ENCODE measurements at places on chromosomes 11 and 22.
A peak's percentile ranks its signal among the peaks of the same experiment; 100 is the strongest.

DNA sequence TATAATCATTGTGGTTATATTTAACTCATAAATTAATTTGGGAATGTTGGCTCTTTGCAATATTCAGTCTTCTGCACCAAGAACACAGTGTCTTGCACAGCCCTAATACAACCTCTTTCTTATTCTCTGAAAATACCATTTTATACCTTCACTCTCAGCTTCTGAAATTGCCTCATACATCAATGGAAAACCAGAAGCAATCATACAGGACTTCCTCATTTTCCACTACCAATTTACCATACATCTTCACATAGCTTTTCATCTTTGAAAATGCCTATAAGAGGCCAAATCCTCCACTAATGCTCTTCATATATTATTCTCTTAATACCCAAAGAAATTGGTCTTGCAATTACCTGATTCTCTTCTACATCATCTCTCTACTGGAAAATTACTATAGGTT is 4.3 kb upstream of the OR2AG1 start:
- DNase-seq = peak; percentile 36

DNA sequence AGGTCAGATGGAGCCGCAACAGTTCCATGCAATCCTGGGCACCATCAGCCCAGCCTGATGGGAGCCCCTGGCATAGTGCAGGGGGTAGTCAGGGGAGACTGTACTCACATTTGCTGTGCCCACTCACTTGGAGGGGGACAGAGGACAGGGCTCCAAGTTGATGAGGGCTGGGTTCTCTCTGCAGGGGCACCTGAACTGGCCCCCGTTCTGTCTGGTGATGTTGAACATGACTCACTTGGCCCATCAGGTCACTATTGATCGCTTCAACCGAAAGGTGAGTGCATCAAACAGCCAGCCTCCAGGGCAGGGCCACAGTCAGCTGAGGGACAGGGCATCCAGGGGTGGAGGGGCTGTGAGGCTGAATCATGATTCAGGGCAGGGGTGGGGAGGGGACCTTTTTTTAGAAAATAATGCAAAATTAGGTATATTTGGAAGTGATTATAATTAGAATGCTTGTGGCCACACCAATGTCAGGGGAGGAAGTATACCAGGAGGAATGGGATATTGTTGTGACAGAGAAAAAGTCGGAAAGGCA is 66.4 kb downstream of the OTOG start:
- DNase-seq = no peak

- no peak for DNase-seq
Measured at GRCh38 chr22:35457729-35458546, 58.0 kb downstream of the MCM5 start.

DNA sequence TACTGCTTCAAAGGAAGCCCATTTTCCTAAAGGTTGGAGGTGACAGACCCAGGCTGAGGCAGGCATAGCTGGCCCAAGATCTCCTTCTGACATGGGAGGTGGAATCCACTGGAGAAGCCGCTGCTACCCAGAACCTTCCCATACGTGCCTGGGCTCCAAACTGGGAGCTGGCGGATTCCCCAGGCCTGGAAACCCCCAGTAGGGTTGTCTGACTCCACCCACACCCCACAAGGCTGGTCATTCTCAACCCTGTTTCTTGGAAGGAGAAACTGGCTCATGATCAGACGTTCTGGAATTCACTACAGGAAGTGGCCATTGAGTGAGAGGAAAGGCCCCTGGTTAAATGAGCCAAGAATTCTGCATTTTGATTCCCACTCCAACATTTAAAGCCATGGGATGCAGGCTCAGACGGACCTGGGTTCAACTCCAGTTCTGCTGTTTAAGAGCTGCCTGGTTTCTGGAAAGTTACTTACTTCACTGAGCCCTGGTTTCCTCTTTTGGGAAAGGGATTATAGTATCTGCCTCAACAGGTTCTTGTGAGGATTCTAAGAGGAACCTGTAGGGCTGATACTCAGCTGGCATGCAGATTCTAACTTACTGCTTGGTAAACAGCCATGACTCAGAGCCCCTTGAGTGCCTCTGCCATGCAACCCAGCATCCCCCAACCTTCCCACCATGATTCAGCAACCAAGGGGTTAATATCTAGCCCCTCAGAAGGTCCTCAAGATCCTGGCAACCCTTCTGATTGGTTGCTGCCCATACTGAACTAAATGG is 19.4 kb upstream of the TSKU start:
- DNase-seq = peak; percentile 50

DNA sequence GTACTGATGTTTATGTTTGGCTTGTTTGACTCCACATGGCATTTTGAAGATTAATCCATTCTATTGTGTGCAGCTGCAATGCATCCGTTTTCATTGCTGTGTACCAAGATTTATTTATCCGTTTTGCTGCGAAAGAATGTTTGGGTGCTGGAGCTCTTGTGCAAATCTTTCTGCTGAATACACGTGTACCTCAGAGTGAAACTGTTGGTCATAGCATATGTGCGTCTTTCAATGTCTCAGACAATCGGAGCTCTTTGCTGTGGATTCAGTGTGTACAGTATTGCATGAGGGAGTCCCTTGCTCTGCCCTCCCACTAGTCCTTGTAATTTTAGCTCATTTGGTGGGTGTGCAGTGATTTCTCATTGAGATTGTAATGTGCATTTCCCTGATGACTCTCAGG is 545.4 kb downstream of the TBC1D22A start:
- DNase-seq = no peak

GRCh38 chr11:59582006-59582405 is 33.6 kb downstream of the OSBP start:
- no peak for DNase-seq

- no peak for DNase-seq
Measured at GRCh38 chr22:42275176-42275575, 4.7 kb upstream of the TCF20 start.

GRCh38 chr11:10455637-10456487 is 798 bp downstream of the AMPD3 start:
- DNase-seq = peak; percentile 90

GRCh38 chr22:38694940-38695339 is 5.8 kb downstream of the JOSD1 start:
- peak; percentile 53 for DNase-seq

DNA sequence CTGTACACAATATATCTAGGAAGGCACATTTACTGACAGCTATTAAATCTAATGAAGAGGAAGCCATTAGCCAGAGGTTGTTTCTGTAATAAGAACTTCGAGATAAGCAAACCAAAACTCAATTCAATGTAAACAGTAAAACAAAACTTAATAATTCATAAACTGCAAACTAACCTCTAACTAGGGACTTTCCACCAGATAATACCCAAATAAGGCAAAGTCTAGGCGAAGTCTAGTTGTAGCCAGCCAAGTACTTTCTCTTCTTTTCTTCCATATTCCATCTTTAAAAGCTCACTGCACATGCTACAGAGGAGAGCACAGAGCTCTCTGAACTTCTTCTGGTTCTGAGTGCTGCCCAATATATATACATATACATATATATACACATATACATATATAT is 229.9 kb upstream of the ANO5 start:
- no peak for DNase-seq

DNA sequence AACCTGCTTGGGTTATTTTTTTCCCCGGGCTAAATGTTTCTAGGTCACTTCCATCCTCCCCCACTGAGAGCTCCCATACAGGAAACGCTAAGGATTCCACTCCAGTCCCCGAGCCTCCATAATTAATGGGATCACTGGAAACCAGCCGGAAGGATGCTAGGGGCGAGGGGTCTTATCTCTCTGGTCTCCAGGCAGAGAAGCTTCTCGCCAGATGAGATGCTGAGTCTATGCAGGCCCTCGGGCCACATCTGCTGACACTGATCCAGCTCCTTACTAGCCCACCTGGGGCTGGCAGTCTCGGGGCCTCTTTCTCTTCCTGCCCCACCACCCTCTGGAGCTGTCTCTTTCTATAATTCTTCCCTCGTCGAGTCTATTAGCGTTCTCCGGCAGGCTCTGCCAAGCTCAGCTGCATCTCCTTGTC is 125.9 kb upstream of the SYT13 start:
- DNase-seq = no peak

DNA sequence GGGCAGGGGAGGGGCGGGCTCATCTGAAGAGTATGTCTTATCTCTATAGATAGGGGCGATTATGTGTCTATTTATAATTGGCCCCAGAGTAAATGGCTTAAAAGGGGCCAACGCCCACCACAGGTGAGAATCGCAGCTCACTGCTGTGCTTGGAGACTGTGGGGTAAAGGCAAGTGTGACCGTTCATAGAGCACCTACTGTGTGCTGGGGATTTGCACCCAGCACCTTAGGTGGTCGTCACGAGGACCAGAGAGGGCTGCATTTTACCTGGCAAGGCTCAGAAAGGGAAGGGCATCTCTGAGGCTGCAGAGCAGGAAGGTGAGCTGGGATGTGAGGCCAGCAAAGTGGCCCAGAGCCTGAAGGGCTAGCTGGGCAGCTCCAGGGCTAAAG is 13.7 kb upstream of the TCF20 start:
- no peak for DNase-seq

DNA sequence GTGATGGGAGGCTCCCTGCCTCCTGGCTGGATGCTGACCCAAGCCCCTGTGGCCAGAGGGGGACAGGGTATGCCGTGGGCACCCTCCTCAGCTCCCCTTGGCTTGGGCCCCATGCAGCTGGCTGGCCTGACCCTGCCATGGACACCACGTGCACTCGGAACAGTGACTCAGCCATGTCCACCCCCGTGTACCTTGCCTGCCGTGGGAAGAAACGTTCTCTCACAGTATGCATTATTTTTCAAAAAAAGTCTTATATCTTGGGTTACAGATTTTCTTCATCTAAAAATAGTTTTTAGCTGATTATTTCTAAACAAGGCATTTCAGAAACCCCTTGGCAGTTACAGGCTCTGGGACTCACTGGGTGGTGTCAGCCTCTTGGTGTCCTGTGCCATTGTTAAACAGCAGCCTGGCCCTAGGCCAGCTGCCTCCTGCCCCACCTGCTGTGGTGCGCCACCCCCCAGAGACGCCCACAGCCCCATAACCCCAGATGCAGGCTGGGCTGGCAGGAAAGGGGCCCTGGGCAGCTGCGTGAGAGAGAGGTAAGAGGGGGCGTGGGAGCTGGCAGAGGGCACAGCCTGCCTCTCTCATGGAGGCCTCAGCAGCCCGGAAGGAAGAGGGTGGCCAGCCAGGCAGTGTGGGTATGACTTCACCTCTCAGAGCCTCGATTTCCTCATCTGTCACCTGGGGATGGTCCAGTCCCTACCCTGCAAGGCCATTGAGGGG is 99.8 kb downstream of the MORC2 start:
- no peak for DNase-seq

DNA sequence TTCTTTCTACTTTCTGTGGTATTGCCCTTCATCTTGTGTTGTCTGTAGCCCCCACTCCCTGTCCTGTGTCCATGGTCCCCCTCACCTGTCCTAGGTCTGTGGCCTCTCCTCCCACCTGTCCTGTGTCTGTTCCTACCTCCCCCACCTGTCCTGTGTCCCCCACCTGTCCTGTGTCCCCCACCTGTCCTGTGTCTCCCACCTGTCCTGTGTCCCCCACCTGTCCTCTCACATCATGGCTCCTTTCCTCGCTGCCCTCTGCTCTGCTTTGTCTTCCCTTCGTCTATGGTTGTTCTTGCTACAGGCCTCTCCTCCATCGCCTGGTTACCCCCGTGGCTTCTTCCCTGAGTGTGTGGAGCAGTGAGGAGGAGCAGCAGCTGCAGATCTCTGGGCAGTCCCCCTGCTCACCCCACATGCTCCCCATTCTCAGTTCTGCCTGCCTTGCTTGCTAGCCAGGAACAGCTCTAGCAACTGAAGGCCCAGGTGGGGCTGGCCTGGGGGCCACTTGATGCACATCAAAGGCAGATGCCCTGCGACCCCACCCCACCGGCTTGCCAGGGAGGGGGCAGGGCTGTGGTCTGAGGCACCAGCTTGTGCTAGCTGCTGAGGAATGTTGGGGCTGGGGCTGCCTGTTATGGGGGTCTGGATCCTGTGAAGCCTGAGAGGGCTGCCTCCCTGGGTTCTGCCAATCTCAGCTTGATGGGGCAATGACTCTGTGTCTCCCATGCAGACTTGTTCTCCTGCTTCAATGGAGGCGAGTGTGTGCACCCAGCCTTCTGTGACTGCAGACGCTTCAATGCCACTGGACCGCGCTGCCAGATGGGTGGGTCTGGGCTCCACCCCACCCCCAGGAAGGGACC is 5.6 kb downstream of the OTOG start:
- no peak for DNase-seq

DNA sequence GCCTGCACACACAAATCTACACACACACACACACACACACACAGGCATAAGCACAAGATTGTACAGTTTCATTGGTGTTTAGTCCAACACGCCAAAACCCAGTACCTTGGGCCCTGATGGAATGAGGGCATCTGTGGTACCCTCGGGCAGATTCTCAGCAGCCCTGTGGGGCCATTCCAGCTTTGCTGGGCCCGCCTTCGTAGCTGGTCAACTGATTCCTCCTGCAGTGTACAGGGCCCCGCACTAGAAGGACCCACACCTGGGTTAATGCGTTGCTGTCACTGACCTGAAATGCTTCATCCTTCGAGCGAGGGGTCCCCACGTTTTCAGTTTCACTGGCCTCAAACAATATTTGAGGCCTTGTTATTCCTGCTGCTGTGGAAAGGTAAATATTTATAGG is 731.2 kb downstream of the BRD1 start:
- no peak for DNase-seq

DNA sequence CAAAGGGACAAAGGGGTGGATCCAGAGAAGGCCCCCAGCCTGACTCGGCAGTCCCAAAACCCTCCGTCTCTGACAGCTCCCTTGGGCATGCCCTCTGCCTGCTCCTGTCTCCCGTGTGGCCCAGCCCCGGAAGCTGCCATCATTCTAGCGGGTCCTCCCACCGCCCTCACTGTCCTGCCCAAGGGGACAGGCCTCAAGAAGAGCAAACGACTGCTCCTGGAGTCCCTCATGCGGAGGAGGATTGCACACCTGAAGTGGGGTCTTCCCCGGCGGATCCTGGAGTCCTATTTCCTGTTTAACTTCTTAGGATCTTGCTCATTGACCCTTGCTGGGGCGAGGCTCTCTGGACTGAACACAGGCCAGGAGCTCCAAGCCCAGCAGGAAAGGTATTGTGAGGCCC is 2.6 kb upstream of the MEI1 start:
- no peak for DNase-seq

DNA sequence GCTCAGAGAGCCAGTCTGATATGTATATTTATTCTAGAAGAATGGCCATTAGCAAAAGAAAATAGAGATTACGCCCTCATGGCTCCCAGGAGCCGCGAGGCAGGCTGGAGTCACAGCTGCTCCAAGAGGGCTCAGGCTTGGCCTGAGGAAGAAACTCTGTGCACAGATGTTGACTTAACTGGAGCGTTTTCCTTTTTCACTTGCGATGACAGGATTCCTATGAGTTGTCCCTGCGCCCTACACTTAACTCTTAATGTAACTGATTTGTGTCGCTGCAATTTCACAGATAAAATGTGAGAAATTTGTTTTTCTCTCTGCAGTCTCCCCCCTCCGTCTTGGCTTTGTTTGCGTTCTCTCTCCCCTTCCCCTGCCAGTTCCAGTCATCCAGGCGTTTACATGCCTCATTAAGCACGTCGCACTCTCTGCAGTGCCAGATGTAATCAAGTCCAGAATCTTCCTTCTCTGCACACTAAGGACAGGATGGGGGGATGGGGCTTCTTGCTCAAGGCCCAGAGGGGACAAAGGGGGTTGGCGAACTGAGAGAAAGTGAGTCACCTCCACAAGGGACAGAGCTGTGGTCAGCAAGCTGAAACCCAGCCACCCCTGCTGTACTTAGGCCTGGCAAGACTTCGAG is 1060.1 kb downstream of the NTM start:
- DNase-seq = no peak

GRCh38 chr11:30749268-30749667 is 163.1 kb upstream of the MPPED2 start:
- DNase-seq = no peak

GRCh38 chr22:50630376-50630775 is 2.4 kb upstream of the ARSA start:
- peak; percentile 39 for DNase-seq

All from suppressor macrophage (primary cell).